ENCODE measurements at places on chromosomes 6 and 20. TPM values are rescaled to one million over a fixed set of nuclear protein-coding genes. Genes with fewer than 3 reads are reported as not detected.

DNA sequence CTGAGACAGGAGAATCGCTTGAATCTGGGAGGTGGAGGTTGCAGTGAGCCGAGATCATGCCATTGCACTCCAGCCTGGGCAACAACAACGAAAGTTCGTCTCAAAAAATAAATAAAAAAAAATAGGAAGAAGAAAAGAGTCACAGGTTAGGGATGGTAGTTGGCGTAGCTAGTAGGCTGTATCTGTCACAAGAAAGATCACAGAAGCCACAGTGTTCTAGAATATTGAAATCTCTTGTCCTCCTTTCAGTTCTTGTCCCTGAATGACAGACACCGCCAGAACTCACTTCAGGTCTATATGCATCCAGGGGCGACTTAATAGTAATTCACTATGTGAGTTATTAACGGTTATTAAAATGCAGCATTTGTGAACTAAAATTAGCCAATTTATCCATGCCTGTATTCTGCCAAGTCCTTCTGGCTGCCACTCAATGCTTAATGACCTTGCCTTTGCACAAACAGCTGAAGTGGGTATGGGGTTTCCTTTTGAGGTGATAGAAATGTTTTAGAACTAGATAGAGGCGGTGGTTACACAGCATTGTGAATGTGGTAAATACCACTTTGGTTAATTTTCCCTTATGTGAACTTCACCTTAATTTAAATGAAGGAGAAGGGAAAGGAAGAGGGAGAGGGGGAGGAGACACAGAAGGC lies 41.3 kb upstream of the ZMYND8 start:
- DNase-seq, result no peak

GRCh38 chr20:46458866-46459750 lies 52.7 kb upstream of the ELMO2 start:
- DNase-seq, result peak; percentile 15

The PSORS1C2 gene
- total RNA-seq, result not detected

GRCh38 chr6:70823651-70824050 lies 133.2 kb downstream of the B3GAT2 start:
- DNase-seq, result no peak

The TRIM40 gene
- not detected for total RNA-seq

GRCh38 chr6:165439928-165440554 lies 130.6 kb upstream of the C6orf118 start:
- peak; percentile 58 for DNase-seq

DNA sequence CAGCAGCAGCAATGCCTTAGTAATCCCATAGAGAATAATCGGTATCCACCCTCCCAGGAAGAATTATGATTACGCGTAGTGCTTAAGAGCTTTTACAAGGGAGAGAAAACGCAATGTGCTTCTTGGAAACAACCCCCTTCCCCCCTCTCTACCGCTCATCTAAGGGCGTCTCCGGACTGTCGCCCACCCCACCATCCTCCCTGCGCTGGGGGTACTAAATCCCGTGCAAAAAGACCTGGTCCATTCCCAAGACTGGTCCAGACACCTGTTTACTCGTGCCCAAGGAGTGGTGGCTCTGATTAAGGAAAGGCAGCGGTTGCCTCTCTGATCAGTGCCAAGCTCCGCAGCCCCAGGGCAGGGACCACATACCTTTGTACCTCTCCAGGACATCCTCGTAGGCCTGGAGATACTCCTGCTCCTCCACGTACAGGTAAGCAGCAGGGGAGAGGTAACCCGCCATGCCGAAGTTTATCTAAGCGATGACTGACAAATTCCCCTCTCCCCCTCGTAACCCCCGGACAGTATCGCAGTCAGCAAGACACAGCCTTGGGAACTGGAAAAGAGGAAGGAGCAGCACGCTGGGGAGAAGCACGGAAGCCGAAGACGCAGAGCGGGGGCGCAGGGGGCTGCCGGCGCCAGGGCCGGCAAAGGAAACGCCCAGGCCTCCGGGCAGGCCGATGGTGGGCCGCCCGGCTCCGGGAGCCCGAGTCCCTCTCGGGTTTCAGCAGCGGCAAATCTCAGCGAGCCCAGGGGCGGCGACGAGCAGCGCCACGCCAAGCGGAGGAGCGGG lies 112.0 kb upstream of the BEND6 start:
- DNase-seq, result peak; percentile 57

GRCh38 chr6:12415980-12416598 lies 125.9 kb downstream of the EDN1 start:
- DNase-seq, result no peak
